NCI-H226 (cell line): ENCODE measurements at places on chromosomes 1 and 21.
A peak's percentile ranks its signal among the peaks of the same experiment; 100 is the strongest.

DNA sequence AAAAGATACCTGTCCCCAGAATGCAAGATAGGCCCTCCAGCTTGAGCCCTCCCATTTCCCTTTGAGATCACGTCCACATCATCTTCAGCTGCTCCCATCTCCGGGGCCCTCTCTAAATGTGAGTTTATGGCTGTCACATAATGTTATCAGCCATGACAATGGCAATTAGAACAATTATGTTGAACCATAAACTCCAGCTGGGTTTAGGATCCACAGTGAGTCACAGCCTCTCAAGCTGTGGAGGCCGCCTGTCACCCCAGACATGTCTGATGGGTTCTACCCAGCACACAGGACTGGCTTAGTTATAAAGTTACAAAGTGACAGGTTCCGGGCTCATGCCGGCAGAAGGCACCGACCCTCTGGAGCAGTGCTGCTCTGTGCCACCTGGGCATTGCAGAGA is 597.3 kb downstream of the PTPRU start:
- DNase-seq: no peak

GRCh38 chr1:204975568-204976235 is 67.3 kb upstream of the CNTN2 start:
- peak; percentile 22 for DNase-seq

GRCh38 chr1:34858901-34859445 is 576 bp downstream of the SMIM12 start:
- DNase-seq: no peak

GRCh38 chr21:36909901-36910561 is 56.4 kb downstream of the HLCS start:
- DNase-seq: peak; percentile 95

GRCh38 chr1:7584643-7585042 is 186.5 kb upstream of the VAMP3 start:
- no peak for DNase-seq

GRCh38 chr21:43626390-43626789 is 32.9 kb downstream of the HSF2BP start:
- DNase-seq: peak; percentile 49
